Cerebellar cortex (tissue), 1 donor: ENCODE measurements at places on chromosomes 16 and 17.
A peak's percentile ranks its signal among the peaks of the same experiment; 100 is the strongest.

- DNase-seq = no peak
Observed at GRCh38 chr17:11896199-11896598, 101.1 kb downstream of the ZNF18 start.

DNA sequence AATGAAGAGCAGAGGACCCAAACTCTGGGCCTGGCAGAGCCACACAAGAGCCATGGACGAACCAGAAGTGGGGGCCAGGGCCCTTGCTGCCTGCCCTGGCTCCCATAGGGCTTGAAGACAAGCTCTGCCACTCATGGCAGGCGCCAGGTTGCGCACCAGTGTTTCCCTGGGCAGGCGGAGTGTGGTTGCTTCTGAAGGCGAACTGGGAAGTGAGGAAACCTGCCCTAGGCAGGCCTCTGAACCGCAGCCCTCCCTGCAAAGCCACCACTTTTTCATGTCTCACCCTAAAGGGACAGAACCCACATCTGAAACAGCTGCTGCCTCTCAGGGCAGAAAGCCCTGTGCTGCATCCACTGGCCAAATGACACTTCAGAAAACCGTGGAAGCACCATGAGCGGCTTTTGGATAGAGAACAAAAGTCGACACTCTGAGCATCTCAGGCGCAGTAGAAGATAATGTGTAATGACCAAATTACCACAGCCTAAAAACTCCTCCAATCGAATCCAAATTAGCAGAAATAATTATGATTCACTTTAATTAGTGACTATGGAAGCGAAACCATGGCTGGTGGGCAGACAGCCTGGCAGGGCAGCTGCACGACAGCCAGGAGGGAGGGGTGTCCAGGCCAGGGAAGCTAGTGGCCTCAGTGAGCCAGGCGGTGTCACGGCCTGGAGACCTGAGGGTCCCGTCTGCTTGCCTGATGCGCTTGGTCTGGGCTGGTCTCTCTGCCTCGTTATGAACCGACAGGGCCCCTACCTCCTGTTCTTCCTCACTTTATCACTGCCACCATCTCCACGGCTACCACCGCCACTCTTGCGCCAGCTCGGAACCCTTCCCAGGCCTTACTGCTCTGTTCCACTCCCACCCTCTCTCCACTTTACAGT, 59.1 kb downstream of the PRMT7 start:
- no peak for DNase-seq

GRCh38 chr17:37568350-37569053, 40.7 kb downstream of the SYNRG start:
- no peak for DNase-seq

GRCh38 chr17:1568950-1569810, 6.6 kb upstream of the PITPNA start:
- DNase-seq = no peak

- peak; percentile 59 for DNase-seq
Observed at GRCh38 chr16:15874745-15875314, 13.6 kb downstream of the CEP20 start.

DNA sequence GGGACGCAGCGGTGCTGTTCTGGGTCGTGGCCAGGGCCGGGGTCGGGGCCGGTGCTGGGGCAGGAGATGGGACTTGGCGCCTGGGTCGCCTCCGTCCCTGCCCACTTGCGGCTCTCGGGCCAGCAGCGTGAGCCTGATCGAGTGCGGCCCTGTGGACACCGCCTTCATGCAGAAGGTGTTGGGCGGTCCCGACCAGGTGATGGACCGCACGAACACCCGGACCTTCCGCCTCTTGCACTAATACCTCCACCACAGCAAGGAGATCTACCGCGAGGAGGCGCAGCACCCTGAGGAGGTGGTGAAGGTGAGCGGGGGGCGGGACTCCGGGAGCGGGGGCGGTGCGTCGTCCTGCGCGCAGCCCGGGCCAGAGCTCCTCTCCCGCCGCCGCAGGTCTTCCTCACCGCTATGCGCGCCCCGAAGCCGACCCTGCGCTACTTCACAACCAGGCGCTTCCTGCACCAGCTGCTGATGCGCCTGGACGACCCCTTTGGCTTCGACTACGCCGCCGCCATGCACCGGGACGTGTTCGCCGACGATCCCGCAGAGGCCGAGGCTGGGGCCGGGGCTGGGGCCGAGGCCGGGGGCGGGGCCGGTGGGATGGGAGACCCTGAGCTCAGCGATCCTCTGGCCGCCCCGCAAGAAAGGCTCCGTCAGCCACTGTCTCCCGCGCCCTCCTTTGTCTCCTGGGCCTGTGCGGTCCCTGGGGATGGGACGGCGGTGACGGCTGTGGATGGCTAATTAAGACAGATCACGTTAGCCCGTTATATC, 4.5 kb upstream of the HSD17B1 start:
- DNase-seq = peak; percentile 54

DNA sequence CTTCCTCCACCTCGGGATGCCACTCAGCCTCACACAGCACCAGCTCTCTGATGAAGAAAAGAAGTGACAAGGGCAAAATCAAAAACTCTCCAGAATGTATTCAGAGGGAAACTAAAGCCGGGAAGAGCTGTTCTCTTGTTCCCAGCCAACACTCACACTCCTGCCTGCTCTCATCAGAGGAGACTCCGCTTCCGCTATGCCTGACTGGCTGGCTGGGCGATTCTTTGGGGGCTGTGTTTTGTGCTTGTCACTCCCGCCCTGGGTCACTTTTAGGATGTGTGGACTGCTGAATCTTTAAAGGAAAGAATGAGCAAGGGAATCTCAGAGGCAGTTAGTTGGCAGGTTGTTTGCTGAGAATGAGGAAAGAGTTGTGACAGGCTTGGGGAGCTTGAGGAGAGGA, 54.6 kb upstream of the TBX2 start:
- DNase-seq = no peak
